ENCODE measurements at places on chromosomes 13 and 19.

DNA sequence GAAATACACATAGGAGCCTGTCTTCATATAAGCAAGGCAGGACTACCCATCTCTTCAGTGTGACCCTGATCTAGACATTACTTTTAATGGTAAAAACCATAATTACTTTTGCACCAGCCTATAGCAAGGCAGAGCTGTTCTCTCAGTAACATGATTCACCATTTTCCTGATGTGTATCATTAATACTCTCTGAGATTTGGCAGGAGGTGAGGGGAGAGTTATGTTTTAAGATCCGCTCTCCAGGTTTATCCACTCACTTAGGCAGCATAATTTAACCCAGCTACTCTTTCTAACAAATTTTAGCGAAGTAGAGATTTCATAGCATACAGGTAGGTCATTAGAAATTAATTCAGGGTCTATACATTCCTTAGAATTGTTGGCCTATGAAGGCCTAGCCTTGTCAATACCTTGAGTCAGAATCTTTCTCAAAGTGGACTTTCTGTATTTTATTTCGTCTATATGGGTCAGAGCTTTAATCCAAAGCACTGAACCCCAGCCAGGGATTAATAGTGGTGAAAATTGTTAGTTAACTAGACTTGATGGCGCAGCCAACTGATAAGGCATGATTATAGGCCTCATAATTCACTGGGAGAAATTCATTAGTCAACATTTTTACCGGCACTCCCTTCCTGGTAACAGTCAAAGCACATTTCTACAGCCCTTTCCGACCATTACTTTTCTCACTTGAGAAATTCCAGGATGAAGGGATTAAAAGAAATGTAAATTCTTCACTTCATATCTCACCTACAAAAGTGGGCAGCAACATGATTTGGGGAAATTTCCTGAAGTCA is 955.1 kb downstream of the DIAPH3 start:
- no peak for DNase-seq

DNA sequence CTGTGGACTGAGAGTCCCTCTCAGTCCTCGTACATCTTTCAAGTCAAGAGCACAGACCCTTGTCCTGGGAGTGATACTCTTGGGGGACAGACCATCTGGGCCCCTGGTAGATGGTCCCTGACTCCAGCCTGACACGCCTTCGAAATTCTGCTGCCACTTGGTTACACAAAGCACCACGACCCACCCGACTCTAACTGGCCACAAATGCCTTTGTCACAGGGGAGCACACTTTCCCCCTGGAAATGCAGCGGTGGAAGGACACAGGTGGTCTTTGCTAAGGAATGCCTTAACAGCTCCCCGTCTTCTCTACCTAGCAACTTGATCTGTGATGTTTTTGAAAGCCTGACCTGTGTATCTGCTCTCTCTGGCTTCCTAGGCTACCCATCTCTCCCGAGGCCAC is 13.8 kb upstream of the DHRS12 start:
- no peak for DNase-seq

GRCh38 chr13:40562975-40563349 is 103.5 kb downstream of the FOXO1 start:
- no peak for DNase-seq

GRCh38 chr13:23509781-23510543 is 60.2 kb upstream of the TNFRSF19 start:
- DNase-seq: no peak

GRCh38 chr19:19420570-19421298 is 15.3 kb downstream of the GATAD2A start:
- no peak for DNase-seq

Measured in stimulated activated CD8-positive, alpha-beta memory T cell treated with anti-CD3 and anti-CD28 coated beads, Interleukin-2, amount 100 ng/mL, for 1 hour (primary cell).